ENCODE measurements at places on chromosomes 6 and 20.

DNA sequence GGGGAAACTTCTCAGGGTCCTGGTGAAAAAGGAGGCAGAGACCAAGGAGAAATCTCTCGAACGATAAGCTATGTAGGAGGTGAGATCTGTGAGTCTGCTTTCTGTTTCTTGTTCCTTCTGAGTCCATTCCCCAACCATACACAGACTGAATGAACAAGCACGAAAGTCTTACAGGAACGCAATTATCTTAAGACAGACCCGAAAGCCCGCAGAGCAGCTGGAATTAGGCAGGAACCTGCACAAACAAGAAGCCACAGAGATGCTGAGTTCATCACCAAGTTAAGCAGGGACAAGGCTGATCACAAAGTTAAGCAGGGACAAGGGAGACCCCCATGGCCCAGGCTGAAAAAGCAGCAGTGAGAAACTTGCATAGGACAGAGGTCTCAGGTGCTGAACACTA, 21.4 kb upstream of the NELFCD start:
- no peak for DNase-seq

DNA sequence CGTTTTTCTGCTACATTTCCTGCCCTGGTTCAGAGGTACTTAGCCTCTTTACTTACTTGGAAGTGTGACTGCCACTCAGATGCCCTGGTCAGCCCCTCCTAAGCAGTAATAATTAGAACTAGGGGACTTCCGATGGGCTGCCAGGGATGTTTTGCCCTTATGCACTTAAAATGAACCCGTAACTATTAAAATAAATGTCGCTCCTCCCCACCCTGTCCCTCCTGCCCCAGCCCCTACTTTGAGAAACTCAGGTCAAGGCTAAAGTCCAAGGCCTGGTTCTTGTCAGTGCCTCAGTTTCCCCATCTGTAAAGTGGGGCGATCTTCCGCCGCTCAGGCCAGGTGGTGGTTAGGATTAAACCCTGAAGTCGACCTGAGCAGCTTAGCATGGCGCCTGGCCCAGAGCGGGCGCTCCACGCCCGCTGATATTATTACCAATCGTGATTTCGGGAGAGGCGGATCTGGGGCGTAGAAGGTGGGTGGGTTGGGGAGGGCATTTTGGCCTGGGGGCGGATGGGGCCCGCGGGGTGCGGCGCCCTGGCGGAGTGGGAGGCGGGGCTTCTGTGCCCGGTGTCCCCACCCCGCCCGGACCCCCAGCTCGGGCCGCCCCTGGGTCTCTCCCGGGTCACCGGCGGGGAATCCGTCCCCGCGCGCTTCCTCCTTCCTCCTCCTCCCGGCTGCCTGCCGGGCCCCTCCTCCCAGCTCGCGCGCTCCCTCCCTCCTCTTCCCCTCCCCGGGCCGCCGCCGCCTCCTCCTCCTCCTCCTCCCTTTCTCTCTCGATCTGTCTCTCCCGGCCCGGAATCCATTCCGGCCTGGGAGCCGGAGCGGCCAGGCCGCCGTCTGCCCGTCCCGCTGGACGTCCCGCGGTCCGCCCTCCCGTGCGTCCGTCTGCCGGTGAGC, at the start of gene SRC:
SRC (plus strand) TSS at position 802 of the 897 bp plus-strand sequence. CDS start 38,014 bp downstream, outside the sequence.
- DNase-seq: no peak

DNA sequence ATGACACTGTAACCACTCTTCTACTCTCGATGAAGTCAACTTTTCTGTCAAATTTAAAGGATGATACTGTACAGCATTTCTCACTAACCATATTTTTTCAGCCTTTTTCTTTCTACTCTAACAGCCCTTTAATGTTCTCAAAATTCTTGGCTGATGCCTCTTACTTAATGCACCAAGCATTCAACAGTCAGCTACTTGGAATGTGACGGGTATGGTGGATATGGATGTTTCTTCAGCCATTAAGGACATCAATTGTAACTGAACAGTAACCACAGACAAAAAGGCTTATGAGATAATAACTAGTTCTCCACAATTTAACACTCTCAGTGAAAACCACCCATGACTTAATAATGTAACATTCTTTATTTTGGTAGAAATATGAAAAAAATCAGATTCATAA, 467.2 kb upstream of the ZNF337 start:
- no peak for DNase-seq

- no peak for DNase-seq
Observed at GRCh38 chr6:6643398-6643797, 54.9 kb downstream of the LY86 start.

DNA sequence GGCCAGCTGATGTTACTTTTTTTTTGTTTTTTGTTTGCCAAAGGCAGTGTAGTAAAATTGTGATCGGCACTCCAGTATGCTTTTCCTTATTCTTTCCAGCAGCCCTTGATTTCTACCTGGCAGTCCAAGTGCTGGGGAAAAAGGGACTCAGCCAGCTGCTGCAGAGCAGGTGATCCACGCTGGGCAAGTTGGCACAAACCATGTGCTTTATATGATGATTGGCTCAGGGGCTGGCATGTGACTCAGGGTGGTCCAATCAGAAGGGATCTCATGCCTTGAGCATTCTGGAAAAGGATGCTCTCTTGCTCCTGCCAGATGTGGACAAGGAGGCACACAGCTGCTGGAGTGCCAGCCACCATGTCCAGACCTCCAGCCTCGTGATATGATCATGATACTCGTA, 54.5 kb downstream of the SULF2 start:
- no peak for DNase-seq

- DNase-seq: no peak
Observed at GRCh38 chr6:72825315-72825911, 203.5 kb downstream of the KCNQ5 start.

- no peak for DNase-seq
Observed at GRCh38 chr20:16539280-16540021, 33.8 kb downstream of the KIF16B start.

GRCh38 chr20:58614984-58615760, 35.9 kb upstream of the STX16 start:
- no peak for DNase-seq

GRCh38 chr6:72151742-72152141, 265.4 kb downstream of the RIMS1 start:
- DNase-seq: peak; percentile 66

GRCh38 chr6:13554929-13555333, 19.5 kb upstream of the SIRT5 start:
- no peak for DNase-seq

- no peak for DNase-seq
Observed at GRCh38 chr20:49693435-49694171, 20.1 kb downstream of the B4GALT5 start.

- DNase-seq: no peak
Observed at GRCh38 chr20:61173961-61174725, 77.9 kb upstream of the CDH4 start.

DNA sequence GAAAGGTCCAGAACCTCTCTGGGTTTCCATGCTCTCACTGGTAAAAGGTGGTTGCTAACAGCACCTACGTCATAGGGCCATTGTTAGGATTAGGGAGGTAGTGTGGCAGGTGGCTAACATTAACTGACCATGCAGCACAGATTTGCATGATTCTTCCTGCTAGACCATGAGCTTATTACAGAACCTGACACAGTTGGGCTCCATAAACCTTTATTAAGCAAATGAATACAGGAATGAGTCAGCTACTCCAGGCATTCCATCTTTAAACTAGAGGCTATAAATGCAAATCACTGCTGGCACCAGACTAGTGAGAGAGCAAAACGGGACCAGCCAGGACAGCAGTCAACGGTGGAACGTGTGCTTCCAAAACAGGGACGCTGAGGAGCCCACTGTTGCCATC, 440.1 kb downstream of the PTPRT start:
- no peak for DNase-seq

DNA sequence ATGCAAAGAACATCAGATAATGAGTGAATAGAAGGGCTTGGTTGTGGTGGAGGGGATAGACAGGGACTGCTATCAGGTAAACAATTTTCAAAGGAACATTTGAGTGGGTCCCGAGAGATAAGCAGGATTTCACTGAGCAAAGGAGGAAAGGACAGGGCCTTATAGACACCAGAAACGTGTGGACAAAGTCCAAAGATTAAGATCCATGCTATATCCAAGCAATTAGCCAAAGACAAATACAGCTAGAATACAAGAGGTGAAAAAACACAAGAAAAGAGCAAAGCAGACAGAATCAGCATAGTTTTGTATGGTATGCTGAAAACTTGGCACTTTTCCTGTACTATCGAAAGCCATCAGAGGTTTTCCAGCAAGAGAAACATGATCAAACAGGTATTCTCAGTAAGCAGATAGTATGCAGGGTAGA, 59.8 kb downstream of the CDK19 start:
- no peak for DNase-seq

GRCh38 chr6:119259027-119259426, 90.5 kb downstream of the MAN1A1 start:
- no peak for DNase-seq
